ENCODE measurements at places on chromosomes 5 and 9.

- no peak for DNase-seq
Measured at GRCh38 chr5:98497418-98497817, 276.0 kb upstream of the RGMB start.

GRCh38 chr9:75666856-75667554 lies 223.5 kb upstream of the PCSK5 start:
- DNase-seq: no peak

DNA sequence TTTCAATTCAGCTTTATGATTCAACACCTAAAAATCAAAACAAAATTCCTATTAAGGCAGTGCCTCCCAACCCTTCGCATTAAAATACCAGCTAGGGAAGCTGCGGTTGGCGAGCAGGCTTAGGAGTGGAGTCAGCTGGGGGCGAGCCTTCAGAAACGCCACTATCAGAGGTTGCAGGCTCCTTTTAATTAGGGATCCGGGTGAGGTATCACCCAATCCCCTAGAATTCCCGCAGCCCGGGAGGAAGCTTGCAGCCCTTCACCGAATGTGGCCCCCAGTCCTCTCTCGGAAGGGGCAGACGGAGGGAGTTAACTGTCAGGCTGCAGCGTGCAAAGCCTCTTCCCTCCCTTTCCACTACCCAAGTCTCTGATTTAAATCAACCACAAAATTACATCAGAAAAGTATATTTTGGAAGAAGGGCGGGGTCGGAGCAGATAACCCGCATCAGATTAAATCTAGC lies 1.7 kb downstream of the STC2 start:
- DNase-seq: no peak

GRCh38 chr9:2341956-2342355 lies 279.6 kb upstream of the VLDLR start:
- no peak for DNase-seq

DNA sequence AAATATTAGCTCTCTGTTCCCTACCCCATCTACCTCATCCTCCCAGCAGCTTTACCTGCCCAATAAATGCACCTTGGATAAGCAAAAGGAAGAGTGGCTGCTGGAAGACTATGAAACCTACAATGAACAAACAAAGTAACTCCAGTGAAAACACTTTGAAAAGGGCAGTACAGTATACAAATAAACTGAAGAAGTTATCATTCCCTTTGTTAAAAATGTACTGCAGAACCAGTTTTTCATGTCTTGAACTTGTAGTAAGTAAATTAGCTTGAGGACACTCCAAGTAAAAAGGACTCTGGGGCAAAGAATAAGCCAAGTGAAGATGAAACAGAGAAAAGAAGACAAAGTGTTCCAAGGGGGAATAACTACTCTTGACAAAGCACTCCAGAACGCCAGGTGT lies 457.1 kb downstream of the DTWD2 start:
- DNase-seq: no peak

- DNase-seq: no peak
Measured at GRCh38 chr9:16031486-16031885, 478.6 kb downstream of the CCDC171 start.

- no peak for DNase-seq
Measured at GRCh38 chr9:131876486-131876885, 136.6 kb upstream of the RAPGEF1 start.

DNA sequence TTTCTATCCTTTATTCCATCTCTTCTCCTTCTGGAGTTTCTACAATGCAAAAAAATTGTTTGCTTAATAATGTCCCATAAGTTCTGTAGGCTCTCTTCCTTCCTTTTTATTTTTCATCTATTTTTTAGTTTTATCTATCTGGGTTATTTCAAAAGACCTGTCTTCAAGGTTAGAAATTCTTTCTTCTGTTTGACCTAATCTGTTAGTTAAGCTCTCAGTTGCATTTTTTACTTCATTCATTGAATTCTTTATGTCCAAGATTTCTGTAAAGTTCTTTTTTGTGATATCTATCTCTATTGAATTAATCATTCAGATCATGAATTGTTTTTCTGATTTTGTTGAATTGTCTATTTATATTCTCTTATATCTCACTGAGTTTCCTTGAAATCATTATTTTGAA lies 145.9 kb upstream of the TLE4 start:
- DNase-seq: no peak

DNA sequence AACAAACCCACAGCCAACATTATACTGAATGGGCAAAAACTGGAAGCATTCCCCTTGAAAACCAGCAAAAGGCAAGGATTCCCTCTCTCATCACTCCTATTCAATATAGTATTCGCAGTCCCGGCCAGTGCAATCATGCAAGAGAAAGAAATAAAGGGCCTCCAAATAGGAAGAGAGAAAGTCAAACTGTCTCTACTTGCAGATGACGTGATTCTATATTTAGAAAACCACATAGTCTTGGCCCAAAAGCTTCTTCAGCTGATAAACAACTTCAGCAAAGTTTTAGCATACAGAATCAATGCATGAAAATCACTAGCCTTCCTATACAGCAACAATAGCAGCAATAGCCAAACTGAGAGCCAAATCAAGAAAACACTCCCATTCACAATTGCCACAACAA lies 333.7 kb upstream of the EDIL3 start:
- no peak for DNase-seq

- peak; percentile 41 for DNase-seq
Measured at GRCh38 chr9:122807271-122807900, 7.5 kb downstream of the OR1K1 start.

DNA sequence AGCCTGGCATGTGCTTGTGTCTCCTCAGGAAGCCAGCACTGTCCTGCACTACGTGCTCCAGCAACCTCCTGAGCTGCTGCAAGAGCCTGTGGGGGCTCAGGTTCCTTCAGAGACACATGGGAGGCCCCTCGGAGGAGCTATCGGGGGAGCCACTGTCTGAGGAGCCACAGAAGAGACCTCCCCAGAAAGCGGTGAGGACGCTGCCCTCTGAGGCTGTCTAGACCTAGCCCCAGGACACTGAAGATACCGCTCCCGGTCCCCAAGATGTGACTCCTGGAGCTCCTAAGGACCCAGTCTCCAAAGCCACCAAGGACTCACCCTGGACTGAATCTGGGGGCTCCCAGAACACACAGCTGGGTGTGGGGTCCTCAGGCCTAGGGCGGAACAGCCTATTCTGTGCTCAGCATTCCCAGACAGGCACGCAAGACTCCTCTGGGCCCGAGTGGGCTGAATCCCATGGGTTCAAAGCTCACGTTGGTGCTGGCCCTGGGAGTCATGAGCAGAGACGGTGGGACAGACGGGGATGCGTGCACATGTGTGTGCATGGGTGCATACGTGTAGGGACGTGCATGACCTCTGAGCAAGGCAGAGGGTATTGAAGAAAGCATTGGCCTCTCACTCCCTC lies 50.0 kb downstream of the HRH2 start:
- DNase-seq: no peak
